ENCODE measurements at places on chromosomes 2 and 18. TPM values are rescaled to one million over a fixed set of nuclear protein-coding genes. Genes with fewer than 3 reads are reported as not detected.

The MEMO1 gene
- total RNA-seq = 46.3 TPM

DNA sequence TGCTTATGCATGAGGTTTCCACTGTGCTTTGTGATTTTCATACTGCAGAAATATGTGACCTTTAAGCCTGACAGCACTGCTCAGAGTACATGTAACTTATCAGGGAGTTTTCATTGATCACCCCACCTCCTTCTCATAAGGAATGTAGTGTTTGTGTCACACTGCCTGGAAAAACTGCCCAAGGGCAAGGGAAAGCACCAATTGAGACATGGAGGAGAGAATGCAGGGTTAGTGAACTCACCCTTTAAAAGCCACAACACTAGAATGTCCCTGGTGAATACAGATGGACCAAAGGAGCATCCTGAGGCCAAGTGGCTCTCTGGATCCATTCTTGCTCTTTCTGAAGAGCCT, 147.2 kb upstream of the SPATS2L start:
- no peak for DNase-seq

DNA sequence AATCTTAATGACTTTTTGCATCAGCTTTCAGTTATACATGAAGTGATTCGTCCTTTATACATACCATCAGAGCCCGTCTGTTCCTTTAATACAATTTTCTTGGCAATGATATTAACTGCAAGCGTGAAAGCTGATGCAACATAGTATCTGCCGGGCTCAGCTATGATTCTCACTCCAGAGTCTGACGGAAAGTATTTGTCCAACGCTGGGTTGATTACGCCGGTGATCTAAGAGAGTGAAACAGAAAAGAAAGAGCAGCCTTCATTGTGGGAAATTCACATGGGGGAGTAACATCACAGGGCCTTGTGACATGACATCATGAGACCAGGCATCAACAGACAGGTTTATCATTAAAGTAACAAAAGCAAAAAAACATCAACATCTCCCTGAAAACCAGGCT, 6.2 kb downstream of the ODC1 start:
- DNase-seq = no peak

DNA sequence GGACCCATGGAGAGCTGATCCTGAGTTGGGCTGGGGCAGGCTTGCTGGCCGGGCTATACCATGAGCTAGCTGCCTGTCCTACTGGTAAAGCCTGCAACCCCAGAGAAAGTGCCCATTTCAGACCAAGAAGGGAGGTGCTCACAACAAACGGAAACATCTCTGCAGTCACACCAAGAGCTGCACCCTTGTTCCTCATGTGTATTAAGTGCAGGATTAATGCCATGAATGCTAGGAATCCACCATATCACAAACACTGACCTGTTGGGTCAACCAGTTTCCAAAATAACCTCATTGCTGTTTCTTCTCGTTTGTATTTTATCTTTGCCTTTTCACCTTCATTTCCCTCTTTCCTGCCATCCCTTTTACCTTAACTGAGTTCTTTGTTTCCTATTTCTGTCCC, 69.9 kb downstream of the AFF3 start:
- no peak for DNase-seq

GRCh38 chr2:33412920-33413319, 63.5 kb upstream of the RASGRP3 start:
- DNase-seq = peak; percentile 71

DNA sequence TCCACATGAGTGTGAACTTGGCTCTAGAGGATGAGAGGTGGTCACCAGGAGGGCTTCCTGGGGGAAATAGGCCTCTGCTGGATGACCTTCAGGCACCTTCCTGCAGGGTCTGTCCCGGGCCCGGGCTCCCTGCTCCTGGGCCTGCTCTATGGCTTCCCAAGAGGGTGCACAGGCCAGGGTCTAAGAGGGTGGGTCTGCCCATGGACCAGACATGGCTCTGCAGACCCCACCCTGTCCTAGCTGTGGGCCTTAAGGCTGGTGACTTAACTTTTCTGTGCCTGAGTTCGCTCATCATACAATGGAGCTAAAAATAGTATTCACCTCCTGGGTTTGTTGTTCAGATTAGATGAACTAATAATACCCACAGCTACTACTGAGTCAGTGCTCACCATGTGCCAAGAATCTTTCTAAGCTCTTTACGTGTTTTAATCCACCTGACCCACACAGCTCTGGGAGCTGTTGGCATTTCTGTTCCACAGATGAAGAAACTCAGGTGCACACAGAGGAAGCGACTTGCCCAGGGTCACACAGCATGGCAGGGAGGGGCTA, 14.4 kb downstream of the INHBB start:
- peak; percentile 66 for DNase-seq

The UGT1A4 gene
- total RNA-seq = not detected

The SLC4A5 gene
- 0.38 TPM for total RNA-seq

DNA sequence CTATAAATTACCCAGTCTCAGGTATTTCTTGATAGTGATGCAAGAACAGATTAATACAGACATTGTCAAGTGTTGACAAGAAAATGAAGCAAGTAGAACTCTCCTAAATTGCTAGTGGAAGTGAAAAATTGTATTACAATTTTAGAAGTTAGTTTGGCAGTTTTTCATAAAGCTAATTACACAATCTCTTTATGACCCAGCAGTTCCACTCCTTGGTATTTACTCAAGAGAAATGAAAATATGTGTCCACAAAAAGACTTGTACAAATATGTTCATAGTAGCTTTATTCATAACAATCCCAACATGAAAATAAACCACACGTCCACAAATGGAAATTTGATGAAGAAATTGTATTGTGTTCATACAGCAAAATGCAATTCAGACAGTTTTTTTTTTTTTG, 49.4 kb downstream of the PDE1A start:
- DNase-seq = no peak

The AOX1 gene
- 47.9 TPM for total RNA-seq

The ATOH8 gene
- 50.1 TPM for total RNA-seq

- DNase-seq = no peak
Observed at GRCh38 chr2:64283006-64283570, 138.9 kb upstream of the PELI1 start.

- DNase-seq = no peak
Observed at GRCh38 chr18:39271654-39272053, 1706.1 kb upstream of the CELF4 start.

The ITPRIPL1 gene
- total RNA-seq = 0.25 TPM

DNA sequence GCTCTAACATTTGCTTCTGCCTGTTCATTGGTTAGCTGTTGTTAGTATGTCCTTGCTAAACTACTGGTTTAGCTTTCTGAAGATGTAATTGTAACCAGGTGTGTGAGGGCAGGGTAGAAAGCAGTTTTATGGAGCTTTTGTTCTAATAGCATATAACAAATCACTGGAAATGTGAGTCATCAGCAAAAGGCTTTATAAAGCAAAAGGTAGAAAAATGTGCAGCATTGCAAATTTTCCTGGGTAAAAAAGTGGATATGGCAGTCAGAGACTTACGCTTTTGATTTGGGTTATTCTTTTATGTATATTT, 85.3 kb downstream of the ZNF407 start:
- peak; percentile 35 for DNase-seq

- no peak for DNase-seq
Observed at GRCh38 chr2:177394594-177394973, 2.0 kb downstream of the AGPS start.

The ACTG2 gene
- total RNA-seq = not detected

The PARD3B gene
- 8.1 TPM for total RNA-seq

DNA sequence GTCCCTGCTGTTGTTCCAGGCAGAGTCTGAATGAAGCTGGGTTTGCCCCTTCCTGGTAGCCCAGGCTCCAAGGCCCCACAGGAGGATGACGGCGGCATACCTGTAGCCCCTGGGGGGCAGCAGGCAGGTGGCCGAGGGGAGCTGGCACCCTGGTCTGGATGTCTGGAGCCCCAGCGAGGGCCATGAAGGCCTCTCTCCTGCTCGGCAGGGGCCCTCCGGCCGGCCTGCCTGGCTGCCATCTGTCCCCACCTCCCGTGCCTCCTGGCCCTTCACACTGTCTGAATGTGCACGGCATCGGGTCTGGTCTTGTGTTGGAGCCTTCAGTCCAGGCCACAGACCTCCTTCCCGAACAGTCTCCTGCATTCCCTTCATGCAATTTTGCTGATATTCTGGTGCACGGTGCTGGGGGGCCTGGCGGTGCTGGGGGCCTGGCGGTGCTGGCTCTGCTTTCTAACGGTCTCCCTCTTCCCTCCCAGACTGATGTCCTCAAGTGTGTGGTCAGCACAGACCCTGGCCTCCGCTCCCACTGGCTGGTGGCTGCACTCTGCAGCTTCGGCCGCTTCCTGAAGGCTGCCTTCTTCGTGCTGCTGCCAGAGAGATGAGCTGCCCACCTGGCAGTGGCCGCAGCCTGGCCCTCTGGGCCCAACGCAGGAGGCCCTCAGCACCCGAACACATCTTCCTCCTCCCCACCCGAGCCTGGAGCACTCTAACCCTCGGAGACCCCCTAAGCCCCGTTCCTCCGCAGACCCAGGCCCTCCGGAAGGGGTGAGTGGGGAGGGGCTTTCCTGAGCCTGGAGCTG, 13.5 kb downstream of the BOK start:
- peak; percentile 21 for DNase-seq

The EMILIN1 gene
- 229 TPM for total RNA-seq

GRCh38 chr2:1910592-1911246, 166.4 kb upstream of the PXDN start:
- peak; percentile 6 for DNase-seq

DNA sequence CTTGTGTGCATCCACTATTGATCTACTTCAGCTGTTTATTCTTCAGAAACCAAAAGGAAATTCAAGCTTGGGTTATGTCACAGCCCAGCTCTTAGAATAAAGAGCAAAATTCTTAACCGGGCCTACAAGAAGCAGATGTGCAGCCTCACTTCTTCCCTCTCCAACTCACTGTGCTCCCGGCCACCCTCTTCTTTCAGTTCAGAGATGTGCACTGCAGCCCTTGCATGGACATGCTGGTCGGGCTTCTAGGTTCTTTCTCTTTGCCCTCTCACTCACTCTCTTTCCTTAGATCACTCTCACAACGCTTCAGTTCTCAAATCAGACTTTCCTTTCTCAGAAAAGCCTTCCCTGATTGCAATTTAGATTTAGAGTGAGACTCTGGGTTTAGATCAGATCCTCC, 104.1 kb downstream of the CHN1 start:
- peak; percentile 59 for DNase-seq

The TRIM43 gene
- total RNA-seq = not detected

DNA sequence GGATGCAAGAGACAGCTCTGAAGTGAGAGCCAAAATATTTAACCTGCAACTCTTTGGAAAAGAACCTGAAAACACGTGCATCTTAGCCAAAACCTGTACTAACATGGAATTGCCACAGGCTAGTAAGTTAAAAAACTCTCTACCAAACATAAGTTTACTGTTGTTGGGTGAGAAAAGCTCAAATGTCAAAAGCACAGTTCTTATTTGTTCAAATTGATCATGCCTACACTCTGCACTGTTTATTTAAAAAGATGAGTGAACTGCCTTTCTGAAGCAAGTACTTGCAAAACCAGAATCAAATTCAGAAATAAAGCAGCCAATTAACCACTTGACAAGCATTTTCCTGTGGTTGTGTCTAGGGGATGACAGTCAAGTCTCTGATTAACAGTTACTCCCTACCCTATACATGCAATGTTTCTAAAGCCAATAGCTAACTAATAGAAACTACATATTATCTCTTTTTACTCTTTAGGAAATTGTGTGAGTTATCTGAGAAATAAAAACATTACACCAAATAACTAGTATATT, 5.6 kb downstream of the IKZF2 start:
- no peak for DNase-seq

DNA sequence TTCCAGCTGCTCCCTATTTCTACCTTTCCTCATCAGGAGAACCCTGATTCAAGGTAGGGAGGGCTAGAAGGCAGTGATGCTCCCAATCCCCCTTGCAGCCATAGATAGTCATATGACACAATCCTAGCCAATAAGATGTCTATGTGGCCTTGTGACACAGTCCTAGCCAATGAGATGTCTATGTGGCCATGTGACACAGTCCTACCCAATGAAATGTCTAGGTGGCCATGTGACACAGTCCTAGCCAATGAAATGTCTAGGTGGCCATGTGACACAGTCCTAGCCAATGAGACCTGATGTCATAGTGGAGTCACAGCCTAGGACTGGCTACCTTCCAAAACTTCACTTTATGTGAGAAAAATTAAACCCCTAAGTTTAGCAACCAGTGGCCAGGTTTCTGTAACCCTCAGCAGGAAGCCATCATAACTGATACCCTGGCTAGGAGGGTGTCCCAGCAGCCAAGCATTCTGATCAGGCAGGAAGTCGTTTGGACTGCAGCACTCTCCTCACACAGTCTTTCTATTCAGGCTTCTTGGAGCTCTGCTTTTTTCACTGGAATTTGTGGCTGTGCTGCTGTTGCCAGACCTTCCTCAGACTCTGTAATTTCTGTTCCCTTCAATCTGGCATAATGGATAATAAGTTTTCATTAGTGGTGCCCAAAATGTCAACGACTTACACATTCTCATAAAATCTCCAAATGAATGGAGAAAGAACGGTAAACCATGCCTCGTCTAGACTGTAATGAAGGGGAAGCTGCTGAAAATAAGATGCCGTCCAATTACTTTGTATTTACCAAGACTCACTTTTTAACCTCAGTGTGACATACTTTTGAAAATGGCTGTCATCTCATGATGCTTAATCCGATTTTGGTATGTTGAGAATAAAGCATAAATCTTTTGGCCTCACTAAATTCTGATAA, 165.0 kb upstream of the NCKAP5 start:
- DNase-seq = peak; percentile 15

DNA sequence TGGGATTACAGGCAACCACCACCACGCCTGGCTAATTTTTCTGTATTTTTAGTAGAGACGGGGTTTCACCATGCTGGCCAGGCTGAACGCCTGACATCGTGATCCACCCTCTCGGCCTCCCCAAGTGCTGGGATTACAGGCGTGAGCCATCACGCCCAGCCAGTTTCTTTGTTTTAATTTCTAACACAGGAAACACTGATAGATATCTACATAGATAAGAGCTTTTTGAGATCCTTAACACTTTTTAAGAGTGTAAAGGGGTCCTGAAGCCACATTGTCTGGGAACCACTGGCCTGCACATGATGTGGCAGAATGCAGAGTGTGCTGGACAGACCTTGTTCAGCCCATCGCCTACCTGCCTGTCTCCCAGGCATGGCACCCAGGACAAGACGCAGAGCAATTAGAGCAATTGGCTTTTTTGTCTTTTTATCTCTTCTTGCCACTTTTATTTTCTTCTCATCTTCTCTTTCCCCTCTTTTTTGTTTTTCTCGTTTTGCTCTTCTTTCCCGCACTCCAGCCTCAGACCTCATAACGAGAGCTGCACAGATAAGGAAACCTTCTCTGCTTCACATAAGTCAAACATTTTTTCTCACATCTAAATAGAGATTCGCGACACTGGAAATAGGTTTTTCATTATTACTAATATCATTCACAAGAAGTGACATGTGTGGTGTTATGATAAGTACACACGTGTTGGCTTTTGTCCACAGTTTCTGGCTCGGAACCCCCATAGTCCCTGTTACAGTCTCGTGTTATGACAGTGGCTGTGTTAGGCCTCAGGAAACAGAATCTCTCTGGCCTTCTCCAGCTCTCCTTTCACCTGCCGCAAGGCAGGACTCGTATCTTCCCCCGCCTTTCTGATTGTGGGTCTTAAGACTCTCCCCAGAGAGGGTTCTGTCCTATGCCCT, 25.2 kb upstream of the GPR55 start:
- DNase-seq = no peak
